ENCODE measurements at places on chromosomes 16 and 17.
A peak's percentile ranks its signal among the peaks of the same experiment; 100 is the strongest.

- no peak for DNase-seq
Measured at GRCh38 chr16:89455178-89455577, 35.2 kb downstream of the ANKRD11 start.

DNA sequence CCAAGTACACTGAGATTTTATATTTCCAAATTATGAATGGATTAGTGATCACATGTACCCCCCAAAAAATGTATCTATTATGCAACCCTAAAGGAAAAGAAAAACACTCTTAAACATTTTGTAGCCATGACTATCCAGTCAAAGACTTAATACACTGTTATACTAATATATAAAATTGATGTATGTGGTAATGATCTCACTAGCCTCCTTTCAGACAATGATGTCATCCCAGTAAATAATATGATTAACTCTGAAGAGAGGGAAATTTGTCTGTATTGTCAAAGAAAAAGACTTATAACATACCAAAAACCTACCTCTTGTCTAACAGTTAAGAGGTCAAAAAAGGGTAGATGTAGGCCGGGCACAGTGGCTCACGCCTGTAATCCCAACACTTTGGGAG lies 80.7 kb downstream of the USP32 start:
- peak; percentile 20 for DNase-seq

DNA sequence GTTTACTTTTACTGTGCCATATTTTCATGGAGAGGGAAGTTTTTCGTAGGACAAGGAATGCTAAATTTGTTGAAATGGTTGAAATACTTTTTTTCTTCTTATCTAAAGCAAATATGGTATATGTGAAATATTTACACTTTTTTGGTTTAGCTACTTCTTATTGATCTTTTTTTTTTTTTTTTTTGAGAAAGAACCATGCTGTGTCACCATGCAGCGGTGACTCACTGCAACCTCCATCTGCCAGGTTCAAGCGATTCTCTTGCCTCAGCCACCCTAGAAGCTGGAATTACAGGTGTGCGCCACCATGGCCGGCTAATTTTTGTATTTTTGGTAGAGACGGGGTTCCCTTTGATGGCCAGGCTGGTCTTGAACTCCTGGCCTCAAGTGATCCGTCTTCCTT lies 100.5 kb downstream of the FTO start:
- no peak for DNase-seq

DNA sequence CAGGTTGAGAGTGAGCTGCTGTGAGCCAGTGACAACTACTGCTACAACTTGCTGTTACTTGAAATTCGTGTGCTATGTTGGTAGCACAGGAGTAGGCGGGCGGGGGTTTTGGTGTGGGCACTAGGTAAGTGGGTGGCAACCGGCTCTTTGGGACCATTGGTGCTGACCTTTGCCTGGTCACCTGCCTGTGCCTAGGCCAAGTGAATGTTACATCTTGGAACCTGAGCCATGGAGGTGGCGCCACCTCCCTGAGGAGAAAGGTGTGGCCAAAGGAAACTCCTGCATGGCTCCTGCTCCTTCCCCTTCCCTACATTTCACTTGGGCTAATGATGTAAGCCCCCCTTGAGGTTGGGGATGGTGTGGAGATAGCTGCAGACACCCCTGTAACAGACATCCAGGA lies 25.4 kb upstream of the ARHGAP23 start:
- DNase-seq = no peak

- no peak for DNase-seq
Measured at GRCh38 chr16:68279726-68280558, 15.6 kb downstream of the SLC7A6 start.

DNA sequence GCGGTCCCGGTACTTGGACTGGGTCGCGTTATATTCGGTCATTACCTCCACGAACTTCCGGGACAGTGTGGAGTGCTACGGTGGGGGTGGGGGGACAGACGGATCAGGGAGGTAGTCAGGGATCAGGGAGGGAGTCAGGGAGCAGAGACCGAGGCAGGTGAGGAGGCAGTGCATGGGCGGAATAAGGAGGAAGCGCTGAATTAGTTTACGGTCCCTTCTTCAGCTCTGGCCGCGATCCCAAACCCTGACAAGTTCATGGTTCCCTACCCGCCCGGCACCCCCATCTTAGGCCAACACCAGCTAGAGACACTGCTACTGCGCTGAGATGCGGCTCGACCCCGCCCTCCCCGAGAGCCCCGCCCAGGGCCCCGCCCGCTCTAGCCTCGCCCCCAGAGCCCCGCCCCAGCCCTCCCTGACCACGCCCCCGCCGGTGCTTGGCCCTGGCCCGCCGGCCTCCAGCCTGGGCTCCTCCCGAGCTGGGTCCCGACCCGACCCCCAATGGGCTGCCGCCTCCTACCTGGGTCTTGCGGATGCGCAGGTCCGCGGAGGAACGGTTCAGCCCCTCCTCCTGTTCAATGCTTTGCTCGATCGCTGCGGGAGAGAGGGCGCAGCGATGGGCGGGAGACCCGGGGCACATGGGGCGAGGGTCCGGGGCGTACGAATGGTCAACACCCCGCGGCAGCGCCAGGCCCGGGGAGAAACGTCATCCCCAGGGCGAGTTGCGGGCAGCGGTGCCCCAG lies 12.1 kb downstream of the HSD3B7 start:
- DNase-seq = peak; percentile 79

GRCh38 chr16:81261049-81261648 lies 22.7 kb downstream of the BCO1 start:
- no peak for DNase-seq

- no peak for DNase-seq
Measured at GRCh38 chr17:41528959-41529353, 848 bp upstream of the KRT19 start.

- peak; percentile 43 for DNase-seq
Measured at GRCh38 chr17:76909971-76910760, 42.0 kb downstream of the MGAT5B start.

DNA sequence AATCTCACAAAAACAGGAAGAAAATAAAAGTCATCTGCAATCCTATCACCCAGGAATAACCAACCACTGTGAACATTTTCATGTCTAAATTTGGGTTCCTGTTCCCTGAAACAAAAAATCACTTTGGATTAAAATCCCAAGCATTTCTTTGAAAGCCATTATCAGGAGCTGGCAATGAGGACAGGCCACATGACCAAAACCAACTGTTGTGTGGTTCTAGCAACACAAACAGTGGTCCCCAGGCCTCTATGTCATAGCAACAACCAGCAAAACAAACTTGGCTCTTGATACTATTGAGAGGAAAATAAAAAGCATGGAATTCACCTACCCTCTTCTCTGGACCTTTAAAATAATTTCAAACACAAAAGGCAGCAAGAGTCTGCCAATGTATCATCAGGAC lies 252.5 kb downstream of the SLC39A11 start:
- DNase-seq = no peak

DNA sequence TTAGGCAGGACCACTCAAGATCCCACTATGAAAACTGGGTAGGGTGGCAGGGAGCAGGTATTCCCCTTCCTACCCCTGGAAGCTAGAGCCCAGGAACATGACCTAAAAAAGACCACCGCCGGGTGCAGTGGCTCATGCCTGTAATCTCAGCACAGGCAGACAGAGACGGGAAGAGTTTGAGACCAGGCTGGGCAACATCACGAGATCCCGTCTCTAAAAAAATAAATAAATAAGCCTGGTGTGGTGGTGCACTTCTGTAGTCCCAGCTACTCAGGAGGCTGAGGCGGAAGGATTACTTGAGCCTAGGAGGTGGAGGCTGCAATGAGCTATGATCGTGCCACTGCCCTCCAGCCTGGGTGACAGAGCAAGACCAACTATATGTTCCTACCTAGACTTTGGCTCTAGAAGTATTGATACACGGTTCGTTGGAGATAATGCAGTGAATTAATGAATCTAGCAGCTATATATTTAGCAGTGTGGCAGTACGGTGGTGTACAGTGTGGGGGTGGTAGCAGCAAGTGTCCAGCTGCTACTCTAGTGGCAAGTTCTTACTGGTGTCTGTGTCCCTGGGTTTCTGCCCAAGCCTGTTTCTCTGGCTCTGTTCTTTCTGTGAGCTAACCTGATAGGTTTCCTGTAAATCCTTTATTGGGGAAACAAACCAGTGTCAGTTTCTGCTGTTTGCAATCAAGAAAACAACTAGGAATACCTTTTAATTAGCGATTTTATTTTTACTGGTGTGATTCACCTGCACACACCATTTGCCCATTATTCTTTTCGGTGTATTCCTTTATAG lies 3.3 kb upstream of the USP31 start:
- DNase-seq = no peak

GRCh38 chr17:64354824-64355535 lies 35.7 kb downstream of the PECAM1 start:
- DNase-seq = no peak
